ENCODE measurements at places on chromosomes 16 and 17. TPM values are rescaled to one million over a fixed set of nuclear protein-coding genes. Genes with fewer than 3 reads are reported as not detected.

LAT gene
- total RNA-seq: not detected

IL17C gene
- not detected for total RNA-seq

TMEM235 gene
- total RNA-seq: not detected

CX3CL1 gene
- total RNA-seq: not detected

CCP110 gene
- total RNA-seq: 10.7 TPM

DNA sequence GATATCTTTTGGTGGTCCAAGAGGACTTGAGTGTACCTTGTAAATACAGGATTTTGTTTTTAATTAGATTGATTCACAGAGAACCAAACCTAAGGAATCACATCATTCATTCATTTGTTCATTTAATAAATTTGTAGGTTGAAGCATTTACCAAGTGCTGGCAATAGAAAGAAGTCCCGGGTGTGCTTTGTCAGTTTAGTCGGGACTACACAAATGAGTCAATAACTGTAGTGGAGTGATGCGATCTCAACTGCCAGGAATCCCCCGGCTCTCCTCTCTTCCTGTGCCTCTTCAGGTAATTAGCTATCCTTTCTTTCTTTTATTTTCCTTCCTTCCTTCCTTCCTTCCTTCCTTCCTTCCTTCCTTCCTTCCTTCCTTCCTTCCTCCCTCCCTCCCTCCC, 1.4 kb upstream of the WWOX start:
- DNase-seq: no peak

DNA sequence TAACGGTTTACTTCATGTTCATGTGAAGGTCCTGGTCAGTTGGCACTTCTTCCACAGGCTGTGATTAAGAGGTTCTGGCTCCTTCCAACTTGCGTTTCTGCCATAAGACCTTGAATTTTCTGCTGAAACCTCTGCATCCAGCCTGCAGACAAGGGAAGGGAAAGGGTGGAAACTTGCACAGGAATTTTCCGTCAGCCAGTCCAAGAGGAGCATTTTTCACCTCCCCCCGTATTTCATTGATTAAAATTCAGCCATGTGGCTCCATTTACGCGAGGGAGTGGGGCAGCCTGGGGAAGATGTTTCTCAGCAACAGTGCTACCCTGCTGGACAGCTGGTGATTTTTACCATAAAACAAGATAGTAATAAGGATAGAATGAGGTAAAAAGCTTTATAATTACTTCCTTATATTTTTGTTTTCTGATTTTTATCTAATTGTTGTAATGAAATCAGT, 101.5 kb upstream of the SMIM36 start:
- DNase-seq: no peak

- no peak for DNase-seq
Observed at GRCh38 chr16:67537636-67538591, 9.3 kb downstream of the RIPOR1 start.

DNA sequence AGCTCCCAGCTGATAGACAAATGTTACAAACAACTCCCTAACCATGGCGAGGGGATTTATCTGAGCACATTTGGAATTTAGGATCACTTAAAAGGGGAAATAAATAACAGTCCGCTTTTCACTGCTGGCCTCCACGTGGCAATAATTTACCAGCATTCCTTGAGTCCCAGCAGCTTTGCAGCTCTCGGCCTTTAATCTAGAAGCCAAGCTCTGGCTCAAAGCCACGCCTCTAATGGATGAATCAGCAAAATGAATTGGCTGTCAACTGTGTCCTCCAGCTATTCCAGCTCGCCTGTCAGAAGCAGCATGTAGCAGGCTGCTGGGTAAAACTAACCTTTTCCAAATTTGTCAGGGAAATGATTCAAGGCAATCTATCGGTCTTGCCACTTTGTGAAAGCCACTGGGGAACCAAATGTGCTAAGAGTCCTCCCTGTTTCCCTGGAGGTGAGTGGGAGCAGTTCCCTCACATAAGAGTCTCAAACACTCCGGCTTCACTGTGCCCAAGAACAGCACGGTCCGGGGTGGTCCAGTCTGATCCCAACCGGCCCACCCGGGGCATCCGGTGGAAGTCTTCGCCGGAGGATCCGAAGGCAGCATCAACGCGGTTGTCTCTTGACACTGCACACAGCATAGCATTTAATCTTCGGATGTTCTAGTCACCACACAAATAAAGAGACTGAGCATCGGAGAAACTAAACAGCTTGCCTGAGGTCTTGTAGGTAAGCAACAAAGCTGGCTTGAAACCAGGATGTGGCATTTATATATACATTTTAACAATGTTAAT, 143.3 kb downstream of the PARN start:
- DNase-seq: peak; percentile 91

GRCh38 chr17:57084361-57084801, 665 bp upstream of the AKAP1 start:
- no peak for DNase-seq

DNA sequence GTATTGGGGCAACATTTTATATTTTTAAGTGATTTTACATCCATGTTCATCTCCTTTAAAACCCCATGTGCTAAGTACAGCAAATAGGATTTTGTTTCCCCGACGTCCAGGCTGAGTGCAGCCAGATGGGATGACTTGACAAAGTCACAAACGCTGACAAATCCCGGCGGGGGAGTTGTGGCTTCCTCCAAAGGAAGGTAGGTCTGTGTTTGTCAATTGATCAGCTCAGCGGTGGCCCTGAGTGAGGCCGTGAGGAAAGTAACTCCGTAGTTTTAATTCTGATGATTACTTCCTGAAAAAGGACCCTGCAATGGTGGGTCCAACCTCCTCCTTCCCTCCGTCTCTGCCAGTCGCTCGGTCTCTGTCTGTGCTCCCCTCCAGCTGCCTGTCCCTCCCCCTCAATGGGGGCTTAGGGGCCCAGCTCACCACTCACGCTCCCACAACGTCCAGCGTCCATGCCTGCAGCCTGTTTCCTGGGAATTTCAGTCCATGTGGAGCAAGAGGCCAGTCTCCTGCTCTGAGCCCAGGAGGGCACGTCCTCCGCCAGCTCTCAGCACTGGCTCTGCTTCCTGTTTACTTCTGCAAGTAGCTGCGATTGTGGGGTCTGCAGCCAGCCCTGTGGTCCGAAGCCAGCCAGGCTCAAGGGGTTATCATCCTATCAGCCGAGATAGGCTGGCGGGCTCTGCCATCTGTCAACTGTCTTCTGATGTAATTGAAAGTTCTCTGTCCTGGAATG, 209.4 kb upstream of the FOXF1 start:
- DNase-seq: no peak

GRCh38 chr16:27799896-27800295, 250.0 kb downstream of the KATNIP start:
- DNase-seq: no peak

- DNase-seq: no peak
Observed at GRCh38 chr16:81634380-81635062, 144.6 kb upstream of the PLCG2 start.

DNA sequence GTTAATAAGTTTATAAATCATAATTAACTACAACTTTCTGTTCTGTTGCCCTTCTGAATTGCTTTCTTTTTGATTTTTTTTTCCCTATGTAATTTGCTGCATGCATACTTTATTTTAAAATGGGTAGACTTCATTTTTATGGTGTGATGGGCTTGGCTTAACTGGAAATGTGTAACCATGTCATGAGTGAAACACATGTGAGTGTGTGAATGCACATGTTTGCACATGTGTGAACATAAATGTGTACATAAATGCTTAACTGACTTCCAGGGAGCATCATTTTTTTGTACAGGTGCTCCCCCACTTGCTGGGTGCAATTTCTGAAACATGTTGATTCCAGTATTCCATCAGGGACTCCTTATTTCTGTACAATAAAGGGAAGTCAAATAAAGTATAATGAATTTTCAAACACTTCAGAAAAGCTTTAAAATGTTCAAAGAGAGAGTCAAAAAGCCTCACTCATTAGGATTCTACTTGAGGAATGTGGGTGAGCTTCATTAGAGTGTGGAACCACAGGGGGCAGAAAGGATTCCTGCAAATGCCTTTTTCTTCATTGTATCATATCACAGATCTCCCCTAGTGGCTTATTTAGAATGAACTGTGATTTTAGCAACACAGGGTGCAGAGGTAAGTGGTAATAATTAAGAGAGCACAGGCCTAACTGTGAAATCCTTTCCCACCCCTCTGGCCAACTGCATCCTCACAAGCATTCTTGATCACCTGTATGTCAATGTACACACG, 31.7 kb upstream of the CDH11 start:
- no peak for DNase-seq

- no peak for DNase-seq
Observed at GRCh38 chr17:72997559-72997958, 94.9 kb downstream of the SLC39A11 start.

DNA sequence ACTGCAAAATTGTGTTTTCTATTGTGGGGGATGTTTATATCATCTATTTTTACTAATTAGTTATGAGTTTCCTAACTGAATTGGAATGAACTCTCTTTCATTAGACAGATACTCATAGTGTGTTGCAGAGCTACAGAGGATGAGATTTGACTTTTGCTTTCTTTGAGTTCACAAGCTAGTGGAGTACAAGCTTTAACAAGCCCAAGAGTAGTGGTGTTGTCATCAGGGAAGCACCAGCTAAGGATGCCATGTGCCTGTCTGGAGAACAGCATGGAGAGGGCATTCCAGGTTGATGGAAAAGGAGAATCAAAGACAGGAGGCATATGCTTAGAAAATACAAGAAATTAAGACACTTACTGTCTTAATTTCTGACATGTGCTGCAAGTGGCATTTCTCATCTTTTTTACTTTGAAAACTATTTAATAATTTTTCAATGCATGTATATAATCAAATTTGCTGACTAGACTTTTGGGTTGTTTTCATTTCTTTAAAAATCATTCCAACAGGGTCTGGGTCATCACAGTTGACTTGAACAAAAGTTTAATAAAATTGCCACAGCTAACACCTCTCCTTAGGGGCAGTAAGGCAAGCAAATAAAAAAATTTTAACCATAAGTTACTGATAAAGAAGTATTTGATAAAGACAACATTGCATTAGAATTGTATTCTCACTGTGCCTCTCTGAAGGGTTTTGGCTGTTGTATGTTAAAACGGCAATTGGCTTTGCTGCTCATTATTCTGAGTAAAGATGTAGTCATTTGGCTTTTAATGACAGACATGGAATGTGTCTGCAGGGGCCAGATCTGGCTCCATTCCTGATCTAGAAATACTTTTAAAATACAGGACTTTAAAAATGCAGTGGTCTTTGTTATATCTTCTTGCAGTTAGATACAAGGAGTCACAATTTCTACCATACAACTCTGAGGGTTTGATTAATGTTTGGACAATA, 323.7 kb upstream of the CDH11 start:
- no peak for DNase-seq

GRCh38 chr16:22321340-22322001, 24.3 kb downstream of the POLR3E start:
- DNase-seq: peak; percentile 34

GRCh38 chr16:56933828-56934598, 2.1 kb downstream of the HERPUD1 start:
- DNase-seq: no peak

DNA sequence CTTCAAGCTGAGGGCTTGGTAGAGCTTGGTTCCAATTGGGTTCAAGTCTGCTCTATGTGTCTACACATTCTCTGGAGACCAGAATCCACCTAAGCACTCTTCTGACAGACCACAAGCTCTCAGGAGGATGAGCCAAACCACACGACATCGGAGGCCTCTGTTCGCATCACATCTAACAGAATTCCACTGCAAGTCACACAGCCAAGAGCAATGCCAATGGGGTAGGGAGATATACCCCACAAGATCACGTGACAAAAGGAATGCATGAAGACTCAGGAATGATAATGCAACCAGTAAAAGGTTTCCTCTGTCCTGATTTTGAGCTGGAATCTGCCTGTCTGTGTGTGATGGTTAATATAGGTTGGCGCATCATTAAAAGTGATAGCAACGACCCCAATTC, 46.6 kb upstream of the RPL38 start:
- no peak for DNase-seq

- no peak for DNase-seq
Observed at GRCh38 chr16:69240331-69240730, 53.4 kb downstream of the SNTB2 start.

DNA sequence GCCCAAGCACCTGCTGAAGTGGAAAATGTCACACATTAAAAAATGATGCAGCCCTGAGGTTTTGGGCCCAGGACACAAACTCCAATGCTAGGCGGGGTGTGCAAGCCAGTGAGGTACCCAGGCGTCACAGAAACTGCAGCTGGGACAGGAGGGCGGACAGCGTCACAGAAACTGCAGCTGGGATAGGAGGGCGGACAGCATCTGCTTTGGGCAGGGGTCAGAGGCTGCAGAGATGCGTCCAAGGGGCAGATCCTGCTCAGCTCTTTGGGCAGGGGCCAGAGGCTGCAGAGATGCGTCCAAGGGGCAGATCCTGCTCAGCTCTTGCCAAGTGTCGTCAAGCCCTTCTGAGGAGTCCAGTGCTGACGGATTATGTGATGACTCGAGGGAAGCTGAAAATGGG, 43.9 kb upstream of the RCVRN start:
- no peak for DNase-seq

DNA sequence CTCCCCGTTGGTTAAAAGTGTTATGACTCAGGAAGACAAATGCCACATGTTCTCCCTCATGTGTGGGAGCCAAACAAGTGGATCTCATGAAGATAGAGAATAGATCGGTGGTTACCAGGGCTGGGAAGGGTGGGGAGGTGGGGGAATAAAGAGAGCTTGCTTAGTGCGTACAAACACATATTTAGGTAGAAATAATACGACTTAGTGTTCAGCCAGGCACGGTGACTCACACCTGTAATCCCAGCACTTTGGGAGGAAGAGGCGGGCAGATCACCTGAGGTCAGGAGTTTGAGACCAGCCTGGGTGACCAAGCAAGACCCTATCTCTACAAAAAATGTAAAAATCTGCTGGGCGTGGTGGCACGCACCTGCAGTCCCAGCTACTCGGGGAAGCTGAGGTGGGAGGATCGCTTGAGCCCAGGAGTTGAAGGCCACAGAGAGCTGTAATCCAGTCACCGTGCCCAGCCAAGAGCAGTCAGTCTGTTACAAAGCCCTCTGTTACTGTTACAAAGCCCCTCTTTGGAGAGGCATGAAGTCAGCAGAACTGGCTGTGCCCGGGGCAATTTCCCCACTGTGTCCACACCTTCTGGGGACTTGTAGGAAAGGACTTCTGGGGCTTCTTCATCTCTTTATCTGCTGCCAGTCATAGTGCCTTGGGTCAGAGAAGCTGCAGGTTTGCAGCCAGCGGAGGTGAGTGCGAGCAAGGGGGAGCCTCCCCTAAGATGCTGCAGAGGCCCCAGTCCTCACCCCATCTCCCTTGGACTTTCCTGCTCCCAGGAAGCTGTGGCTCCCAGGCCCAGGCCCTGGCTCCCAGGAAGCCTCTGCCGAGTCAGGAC, 4.3 kb upstream of the ALDH3A1 start:
- no peak for DNase-seq

GRCh38 chr17:35596530-35597233, 9.6 kb downstream of the AP2B1 start:
- no peak for DNase-seq

- no peak for DNase-seq
Observed at GRCh38 chr16:47592232-47592631, 131.1 kb downstream of the PHKB start.

DNA sequence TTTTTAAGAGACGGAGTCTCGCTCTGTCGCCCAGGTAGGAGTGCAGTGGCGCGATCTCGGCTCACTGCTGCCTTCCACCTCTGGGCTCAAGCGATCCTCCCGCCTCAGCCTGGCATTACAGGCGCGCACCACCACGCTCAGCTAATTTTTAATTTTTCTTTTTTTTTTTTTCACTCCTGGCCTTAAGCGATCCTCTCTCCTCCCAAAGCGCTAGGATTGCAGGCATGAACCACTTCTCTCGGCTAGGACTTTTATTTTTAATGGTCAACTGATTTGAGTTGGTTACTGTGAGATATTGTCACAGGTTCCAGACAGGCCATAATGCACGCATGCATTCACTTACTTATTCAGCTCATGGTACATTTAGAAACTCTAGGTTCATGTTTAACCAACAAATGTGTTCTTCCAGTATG, 888 bp downstream of the PIGW start:
- DNase-seq: no peak
